ENCODE measurements at places on chromosomes 12 and 14. TPM values are rescaled to one million over a fixed set of nuclear protein-coding genes. Genes with fewer than 3 reads are reported as not detected.

DNA sequence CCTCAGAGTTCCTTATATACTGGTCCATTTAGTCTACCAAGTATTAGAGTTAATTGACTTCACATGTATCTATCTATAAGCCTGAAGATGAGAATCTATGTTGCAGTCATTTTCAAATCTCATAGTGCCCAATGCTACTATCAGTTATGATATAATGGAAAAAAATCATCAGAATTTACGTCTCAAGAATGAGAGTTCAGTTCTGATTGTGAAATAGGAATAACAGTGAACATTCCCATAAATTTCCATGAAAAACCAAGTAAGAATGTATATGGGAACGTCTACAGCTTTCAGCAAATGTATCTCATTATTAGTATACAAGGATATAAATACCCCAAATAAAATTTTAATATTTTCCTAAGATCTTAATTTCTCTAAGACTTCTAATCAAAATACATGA is 77.2 kb downstream of the PPP1R12A start:
- H3K4me1 ChIP-seq = no peaks in the 10 kb centered on the region
- no peak overlapping the region for H3K27ac ChIP-seq
- DNase-seq = no peak
- no peaks in the 10 kb centered on the region for H3K27me3 ChIP-seq
- no peak overlapping the region for H3K4me3 ChIP-seq
- H3K36me3 ChIP-seq = no peaks in the 10 kb centered on the region

GRCh38 chr14:89924268-89924667 is 30.3 kb downstream of the EFCAB11 start:
- H3K27me3 ChIP-seq = no peaks in the 10 kb centered on the region
- H3K4me3 ChIP-seq = no peak overlapping the region
- no peak for DNase-seq
- H3K27ac ChIP-seq = no peak overlapping the region
- no peaks in the 10 kb centered on the region for H3K36me3 ChIP-seq

- no peaks in the 10 kb centered on the region for H3K36me3 ChIP-seq
- H3K27ac ChIP-seq = peak overlapping the region; percentile 74
- no peak for DNase-seq
- H3K27me3 ChIP-seq = no peaks in the 10 kb centered on the region
Observed at GRCh38 chr12:121781998-121782979, 11.2 kb downstream of the RHOF start.

The FAM186B gene
- total RNA-seq = 0.30 TPM

The SERPINA5 gene
- total RNA-seq = 4.1 TPM

The SPTLC2 gene
- total RNA-seq = 64.2 TPM
